ENCODE measurements at places on chromosomes 11 and 22.

GRCh38 chr11:115133475-115134209 lies 370.6 kb downstream of the CADM1 start:
- DNase-seq = no peak

- no peak for DNase-seq
Measured at GRCh38 chr11:67345247-67345919, 8.0 kb downstream of the POLD4 start.

- peak; percentile 8 for DNase-seq
Measured at GRCh38 chr11:128827191-128827893, 39.8 kb downstream of the KCNJ1 start.

- DNase-seq = no peak
Measured at GRCh38 chr11:6611963-6612212, 128 bp downstream of the TAF10 start.

DNA sequence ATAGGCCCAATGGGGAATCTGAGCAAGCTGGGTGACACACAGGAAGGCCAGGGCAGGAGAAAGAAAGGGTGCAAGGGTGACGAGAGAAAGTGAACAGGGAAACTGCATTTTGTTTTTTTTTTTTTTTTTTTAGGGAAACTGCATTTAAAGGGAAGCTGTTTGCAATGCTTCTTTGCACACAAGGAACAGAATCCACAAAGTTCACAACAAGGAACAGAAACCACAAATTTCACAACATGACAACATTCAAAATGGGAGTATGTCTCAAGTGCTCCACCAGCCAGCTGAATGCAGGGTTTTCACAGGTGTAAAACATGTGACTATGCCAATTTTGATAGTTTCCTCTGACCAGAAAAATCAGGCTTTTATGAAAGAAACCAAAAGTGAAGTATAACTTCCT lies 6.8 kb upstream of the PLAAT3 start:
- no peak for DNase-seq

DNA sequence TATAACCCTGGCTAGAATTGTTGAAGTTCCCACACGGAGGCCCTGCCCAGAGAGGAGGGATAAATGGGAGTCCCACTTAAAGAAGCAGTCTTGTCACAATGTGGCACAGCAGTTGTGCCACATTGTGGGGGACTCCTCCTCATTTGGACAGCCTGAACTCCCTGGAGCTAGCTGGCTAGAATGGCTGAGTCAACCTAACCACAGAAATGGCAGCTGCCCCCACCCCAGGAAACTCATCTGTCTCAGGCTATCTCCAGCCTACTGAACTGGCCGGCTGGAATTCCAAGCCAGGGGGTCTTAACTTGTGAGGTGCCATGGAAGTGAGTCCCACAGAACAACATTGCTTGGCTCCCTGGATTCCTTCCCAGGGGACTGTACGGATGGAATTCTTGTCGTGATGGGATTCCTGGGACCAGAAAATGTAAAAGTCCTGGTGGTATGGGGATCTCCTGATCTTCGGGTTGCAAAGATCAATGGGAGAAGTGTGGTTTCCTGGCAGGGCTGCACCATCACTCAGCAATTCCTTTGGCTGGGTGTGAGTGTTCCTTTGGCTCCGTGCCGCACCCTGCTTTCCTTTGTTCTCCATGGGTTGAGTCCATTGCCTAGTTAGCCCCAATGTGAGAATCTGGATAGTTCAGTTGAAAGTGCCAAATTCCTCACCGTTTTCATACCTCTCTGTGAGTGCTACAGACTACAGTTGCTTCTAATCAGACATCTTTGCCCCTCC lies 791.2 kb upstream of the FAT3 start:
- no peak for DNase-seq

- DNase-seq = no peak
Measured at GRCh38 chr22:48576333-48577013, 1251.2 kb downstream of the BRD1 start.

- peak; percentile 84 for DNase-seq
Measured at GRCh38 chr11:61152816-61153592, 8.2 kb downstream of the VPS37C start.

- no peak for DNase-seq
Measured at GRCh38 chr22:44279069-44279360, 33.7 kb downstream of the SHISAL1 start.

DNA sequence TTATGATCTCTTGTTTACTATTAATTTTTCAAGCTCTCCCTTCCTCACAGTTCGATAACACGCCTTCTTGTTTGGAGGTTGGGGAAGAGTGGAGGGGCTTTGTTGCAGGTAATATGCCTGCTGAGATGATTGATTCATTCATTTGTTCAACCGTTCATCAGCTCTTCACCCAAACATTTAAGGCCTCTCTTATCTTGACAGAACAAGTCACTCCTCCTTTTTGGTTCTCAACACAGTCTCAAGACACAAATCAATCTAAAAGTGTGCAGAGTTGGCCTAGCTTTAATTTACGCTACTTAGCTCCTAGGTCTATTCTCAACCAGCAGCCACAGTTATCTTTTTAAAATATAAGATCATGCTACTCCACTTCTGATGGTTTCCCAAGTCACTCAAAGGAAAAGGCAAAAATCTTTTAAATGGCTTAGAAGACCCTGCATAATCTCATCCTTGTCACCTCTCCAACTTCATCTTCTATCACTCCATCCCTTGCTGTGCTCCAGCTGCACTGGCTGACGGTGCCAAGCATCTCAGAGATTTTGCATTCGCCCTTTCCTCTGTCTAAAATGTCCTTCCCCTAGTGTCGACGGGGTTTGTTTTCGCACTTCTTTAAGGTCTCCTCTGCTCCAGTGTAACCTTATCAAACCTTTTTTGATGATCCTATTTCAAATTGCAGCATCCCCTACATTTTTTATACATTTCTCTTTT lies 60.3 kb downstream of the AMBRA1 start:
- DNase-seq = no peak

DNA sequence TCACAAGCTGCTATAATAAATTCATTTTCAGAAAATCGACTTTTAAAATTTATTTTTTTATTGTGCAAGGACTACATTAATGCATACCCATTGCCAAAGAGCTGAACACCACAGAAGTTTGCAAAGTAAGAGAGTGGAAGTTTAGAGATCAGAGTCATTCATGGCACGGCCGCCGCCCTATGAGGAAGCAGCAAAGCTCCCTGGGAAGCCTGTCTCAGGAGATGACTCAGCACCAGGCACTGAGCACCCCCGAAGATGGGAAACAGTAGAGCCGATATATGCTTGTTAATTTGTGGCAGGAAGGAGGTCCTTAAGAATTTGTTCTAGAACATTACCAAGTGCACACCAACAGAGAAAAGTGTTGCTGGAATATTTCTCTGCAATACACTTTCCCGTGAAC lies 693.7 kb downstream of the OPCML start:
- DNase-seq = no peak

- DNase-seq = no peak
Measured at GRCh38 chr11:8340296-8340695, 76.6 kb upstream of the LMO1 start.

GRCh38 chr11:68870470-68870869 lies 28.8 kb upstream of the CPT1A start:
- peak; percentile 34 for DNase-seq

GRCh38 chr11:59578369-59578768 lies 37.2 kb downstream of the OSBP start:
- DNase-seq = no peak

DNA sequence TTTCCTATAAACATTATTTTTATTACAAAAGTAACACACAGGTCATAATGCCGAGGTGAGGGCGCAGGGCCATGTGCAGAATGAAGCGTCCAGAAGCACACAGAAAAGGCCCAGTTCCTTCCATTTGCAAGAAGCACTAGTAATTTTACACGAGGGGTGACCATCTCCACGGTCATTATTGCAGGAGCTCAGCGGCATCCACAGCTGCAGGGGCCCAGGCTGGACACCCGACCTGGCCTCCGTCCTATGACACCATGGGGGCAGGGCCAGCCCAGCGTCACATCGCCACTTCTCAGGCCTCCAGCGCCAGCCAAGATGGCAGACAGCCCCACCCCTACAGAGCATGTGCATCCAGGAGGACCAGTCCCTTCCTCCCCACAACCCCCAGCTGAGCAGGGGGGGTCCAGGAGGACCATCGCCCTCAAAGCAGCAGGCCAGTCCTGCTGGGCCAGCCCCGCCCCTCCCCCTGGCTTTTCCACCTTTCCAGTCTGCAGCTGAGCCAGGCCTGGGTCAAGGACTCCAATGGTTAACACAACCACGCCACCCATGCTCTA lies 3.5 kb downstream of the IGF2 start:
- DNase-seq = no peak

- DNase-seq = no peak
Measured at GRCh38 chr11:1622086-1622485, at the start of gene KRTAP5-4. TSS of gene KRTAP5-4 (minus strand) at chr11:1622138. CDS start at chr11:1622093, 45 bp downstream.

DNA sequence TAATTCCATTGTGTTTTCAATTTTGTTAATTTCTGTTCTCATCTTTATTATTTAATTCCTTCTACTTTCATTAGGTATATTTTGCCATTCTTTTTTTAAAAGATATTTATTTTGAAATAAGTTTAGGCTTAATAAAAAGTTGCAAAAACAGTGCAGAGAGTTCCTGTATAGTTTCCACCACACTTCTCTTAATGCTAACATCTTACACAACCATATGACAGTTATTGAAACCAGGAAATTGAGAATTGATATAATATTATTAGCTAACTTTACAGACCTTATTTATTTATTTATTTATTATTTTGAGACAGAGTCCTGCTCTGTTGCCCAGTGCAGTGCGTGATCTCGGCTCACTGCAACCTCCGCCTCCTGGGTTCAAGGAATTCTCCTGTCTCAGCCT lies 13.8 kb upstream of the SPDYC start:
- no peak for DNase-seq

- DNase-seq = no peak
Measured at GRCh38 chr11:19328586-19329311, 88.0 kb upstream of the E2F8 start.

GRCh38 chr11:65786786-65787636 lies at the start of gene OVOL1:
TSS of gene OVOL1 (plus strand) at chr11:65787063. CDS start at chr11:65787374, 311 bp downstream.
- peak; percentile 94 for DNase-seq

DNA sequence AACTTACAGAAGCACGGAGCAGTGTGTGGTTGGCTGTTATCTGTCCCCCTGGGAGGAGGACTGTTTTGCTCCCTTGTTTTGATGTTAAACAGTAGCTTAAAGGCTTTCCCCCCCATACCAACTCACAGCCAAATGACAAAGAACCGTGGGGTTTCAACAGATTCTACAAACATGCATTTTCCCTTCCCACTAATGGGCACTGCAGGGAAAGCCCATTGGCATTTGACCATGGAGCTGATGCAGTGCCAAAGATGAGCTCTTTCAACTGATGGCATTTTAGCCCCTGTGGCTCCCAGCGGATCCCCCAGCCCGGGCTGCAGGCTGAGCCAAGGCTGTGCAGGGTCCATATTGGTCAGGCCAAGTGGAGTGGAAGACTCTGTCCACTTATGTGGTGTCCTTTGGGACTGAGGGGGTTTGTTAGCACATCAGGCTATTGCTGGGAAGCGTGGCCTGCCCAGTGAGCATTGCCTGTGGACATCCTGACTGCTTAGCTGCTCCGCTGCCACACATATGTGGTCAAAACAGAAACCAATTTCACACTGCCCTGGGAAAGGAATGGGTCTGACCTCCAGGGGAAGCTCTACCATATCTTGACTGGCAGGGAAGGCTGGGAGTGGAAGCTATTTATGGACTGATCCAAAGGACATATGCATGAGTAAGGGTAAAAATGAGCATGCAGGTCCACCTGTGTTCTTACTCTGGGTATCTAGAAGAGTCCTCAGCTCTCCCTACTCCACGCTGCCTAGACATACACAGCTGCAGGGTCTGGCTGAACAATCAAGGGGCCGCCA lies 116.4 kb upstream of the PARVA start:
- DNase-seq = no peak

GRCh38 chr11:112013497-112014164 lies 11.6 kb upstream of the DLAT start:
- DNase-seq = no peak

All from trophoblast cell (in vitro differentiated cells and primary cell).